ENCODE measurements at places on chromosomes 6 and 20.

- peak; percentile 77 for DNase-seq
Measured at GRCh38 chr6:3748208-3749066, 3.1 kb downstream of the PXDC1 start.

DNA sequence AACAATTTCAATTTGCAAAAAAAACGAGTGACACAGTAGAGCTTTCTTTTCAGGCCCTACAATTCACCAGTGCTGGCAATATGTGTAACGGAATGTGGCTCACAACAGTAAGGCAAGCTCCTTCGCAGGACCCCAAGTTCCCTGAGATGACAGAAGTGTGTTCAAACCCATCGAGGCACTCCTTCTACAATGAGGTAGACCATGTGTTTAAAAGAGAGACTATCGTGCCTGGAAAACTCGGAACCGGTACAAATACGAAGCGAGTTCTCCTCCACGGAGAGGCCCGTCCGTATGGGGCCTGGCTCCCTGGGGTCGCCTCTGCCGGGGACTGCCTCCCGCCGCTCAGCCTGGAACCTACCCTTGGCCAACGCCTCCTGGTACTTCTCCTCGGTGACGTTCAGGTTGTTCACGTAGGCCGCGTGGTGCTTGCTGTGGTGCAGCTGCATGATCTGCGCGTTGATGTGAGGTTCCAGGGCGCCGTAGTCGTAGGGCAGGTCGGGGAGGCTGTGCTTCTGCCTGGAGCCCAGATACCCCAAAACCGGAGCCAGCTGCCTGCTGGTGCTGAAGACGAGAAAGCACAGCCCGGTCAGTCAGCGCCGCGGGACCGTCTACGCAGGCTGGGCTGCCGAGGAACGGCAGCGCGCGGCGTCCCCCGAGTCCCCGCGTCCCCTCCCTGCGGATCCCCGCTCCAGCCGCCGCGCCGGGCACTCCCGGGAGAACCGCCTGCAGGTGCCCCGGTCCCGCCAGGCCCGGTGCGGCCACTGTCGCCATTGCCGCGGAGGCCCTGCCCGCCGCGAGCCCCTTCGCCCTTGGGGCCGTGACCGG is 526 bp downstream of the SOD2 start:
- DNase-seq = peak; percentile 44

GRCh38 chr6:97630604-97631003 is 347.6 kb upstream of the MMS22L start:
- DNase-seq = peak; percentile 47

DNA sequence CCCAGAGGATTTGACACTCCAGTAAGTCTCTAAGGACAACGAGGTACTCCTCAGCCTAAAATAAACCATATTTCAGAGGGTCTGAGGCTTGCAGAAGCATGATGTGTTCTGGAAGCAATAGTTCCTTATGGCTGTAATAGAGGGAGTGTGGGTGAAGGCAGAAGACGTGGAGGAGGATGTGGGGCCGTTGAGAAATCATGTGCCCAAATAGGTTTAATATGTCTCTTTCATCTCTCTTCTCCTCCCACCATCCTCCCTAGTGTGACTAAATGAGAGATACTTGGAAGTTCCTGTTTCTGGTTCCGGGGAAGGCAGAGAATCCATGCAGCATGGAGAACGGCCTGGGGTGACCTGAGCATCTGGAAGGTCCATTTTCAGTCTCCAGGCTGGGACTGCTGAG is 174.0 kb upstream of the RSPO3 start:
- no peak for DNase-seq

DNA sequence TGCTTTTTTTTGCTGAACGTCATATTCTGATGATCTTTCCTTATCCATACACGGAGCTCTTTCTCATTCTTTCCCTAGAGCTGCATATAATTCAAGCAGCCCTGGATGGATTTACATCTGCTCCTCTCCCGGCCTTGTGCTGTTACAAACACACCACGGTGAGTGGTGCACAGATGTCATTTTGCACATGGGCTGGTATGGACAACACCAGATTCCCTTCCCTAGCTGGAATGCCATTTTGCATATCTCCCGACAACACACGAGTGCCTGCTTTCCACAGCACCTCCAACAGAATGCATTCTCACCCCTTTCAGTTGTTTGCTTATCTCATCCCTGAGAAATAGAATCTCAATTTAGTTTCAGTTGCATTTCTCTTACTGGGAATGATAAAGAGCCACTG is 69.5 kb upstream of the AFDN start:
- DNase-seq = no peak

DNA sequence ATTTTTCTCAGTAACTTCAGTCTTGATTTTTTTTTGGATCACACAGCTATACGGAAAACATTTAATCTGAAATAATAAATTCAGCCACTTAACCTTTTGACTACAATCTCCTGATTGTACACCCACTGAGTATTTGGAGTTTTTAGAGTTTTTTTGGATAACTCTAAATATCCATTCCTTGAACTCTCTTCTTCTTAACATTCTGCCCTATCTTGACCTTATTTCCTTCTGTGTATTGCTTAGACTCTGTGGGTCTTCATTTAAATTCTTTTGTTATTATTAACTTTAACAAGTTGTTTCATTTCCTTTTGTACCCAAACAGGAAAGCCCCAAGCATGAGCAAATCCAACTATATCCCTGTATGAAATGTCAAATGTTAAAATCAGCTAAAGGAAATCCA is 170.2 kb upstream of the PTCHD4 start:
- DNase-seq = no peak

GRCh38 chr20:52410182-52410647 is 218.6 kb upstream of the ZFP64 start:
- DNase-seq = no peak

DNA sequence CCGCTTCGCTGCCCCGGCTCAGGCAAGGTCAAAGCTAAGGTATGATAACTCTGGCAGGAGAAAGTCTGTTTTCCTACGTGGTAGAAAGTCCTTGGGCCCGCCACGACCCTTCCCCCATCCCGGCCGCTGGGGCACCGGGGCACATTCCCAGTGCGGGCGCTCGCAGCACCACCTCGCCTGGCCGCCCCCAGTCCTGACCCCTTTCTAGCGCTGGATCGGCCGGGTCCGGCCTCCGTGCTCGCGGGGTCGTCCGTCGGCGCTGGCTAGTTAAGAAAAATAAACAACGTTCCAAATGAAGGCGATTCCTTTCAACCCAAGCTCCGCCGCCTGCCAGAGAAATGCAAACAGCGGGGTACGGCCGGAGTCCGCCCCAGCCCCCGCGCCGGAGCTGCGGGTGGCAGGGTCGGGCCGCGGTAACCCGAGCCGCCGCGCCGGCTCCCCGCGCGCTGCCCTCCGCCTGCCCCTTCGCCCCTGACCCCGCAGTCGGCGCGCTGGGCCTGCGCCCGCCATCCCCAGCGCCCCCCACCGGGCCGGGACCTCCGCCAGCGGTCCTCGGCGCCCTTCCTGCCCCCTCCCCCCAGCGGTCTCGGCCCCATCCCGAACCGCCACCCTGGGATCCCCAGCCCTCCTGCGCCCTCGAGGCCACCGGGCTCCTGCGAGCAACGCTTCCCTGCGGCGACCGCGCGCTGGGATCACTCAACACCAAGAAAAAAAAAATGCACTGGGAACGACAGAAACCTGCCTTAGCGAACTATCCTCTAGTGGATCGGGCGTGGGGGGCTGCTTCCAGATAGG is 37.6 kb downstream of the NCR2 start:
- DNase-seq = peak; percentile 26

DNA sequence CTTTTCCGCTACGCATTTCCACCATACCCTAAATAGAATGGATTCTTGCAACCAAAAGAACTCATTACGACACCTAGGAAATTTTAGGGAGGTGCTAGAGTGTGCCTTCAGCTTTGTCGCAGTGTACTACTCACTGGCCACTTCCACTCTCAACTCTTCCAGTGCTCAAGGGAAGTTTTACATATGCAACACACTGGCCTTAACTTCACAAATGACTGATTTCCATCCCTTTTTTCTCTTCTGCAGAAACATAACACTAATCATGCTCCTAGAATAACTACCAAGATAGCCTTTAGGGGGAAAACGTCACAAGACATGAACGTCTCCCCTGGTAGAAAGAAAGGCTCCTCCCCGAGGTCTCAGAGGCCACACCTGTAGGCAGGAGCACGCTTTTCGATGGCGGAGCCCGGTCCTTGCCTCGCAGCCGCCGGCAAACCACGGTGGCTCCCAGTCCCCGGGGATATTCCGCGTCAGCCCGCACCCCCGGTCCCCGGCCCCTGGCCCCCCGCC is 584 bp downstream of the LYRM4 start:
- DNase-seq = peak; percentile 48

- DNase-seq = no peak
Measured at GRCh38 chr6:138728662-138729061, 44.9 kb upstream of the CCDC28A start.

GRCh38 chr20:54044156-54044555 is 26.2 kb downstream of the BCAS1 start:
- DNase-seq = peak; percentile 24

- DNase-seq = no peak
Measured at GRCh38 chr6:47286301-47286700, 23.4 kb downstream of the TNFRSF21 start.

- no peak for DNase-seq
Measured at GRCh38 chr6:18207949-18208348, 52.7 kb downstream of the KDM1B start.

GRCh38 chr20:8388707-8389106 is 256.6 kb downstream of the PLCB1 start:
- DNase-seq = peak; percentile 28

DNA sequence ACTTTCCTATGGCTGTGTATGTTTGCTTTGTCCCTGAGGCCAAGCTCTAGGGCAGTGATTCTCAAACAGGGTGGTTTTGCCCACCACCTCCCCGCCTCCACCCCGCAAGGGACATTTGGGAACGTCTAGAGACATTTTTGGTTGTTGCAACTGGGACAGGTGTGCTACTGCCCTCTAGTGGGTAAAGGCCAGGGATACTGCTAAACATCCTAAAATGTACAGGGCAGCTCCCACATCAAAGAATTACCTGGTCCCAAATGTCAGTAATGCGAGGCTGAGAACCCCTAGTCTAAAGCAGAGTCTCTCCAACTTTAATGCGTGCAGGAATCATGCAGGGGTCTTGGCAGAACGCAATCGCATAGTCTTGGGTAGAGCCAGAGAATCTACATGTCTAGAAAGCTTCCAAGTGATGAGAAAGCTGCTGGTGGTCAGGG is 5.1 kb downstream of the KCNS1 start:
- peak; percentile 52 for DNase-seq

- no peak for DNase-seq
Measured at GRCh38 chr20:46559001-46559400, 8.5 kb upstream of the OCSTAMP start.

DNA sequence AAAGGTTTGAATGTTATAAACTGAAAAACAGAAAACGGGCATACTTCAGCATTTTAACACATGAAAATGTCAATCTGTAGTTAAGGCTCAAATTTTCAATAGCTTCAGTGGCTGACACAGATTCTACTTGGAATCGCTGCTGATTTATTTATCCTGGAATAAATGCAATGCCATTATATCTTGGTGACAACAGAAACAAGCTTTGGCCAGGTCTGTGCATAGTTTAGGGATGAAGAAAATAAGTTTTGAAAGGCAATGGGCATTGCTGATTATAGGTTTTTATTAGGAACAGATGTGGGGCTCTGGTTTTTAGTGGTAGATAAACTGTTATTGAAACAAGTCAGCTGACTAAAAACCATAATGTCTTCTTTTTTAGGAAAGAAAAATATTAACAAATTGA is 96.8 kb upstream of the SOX4 start:
- DNase-seq = no peak

DNA sequence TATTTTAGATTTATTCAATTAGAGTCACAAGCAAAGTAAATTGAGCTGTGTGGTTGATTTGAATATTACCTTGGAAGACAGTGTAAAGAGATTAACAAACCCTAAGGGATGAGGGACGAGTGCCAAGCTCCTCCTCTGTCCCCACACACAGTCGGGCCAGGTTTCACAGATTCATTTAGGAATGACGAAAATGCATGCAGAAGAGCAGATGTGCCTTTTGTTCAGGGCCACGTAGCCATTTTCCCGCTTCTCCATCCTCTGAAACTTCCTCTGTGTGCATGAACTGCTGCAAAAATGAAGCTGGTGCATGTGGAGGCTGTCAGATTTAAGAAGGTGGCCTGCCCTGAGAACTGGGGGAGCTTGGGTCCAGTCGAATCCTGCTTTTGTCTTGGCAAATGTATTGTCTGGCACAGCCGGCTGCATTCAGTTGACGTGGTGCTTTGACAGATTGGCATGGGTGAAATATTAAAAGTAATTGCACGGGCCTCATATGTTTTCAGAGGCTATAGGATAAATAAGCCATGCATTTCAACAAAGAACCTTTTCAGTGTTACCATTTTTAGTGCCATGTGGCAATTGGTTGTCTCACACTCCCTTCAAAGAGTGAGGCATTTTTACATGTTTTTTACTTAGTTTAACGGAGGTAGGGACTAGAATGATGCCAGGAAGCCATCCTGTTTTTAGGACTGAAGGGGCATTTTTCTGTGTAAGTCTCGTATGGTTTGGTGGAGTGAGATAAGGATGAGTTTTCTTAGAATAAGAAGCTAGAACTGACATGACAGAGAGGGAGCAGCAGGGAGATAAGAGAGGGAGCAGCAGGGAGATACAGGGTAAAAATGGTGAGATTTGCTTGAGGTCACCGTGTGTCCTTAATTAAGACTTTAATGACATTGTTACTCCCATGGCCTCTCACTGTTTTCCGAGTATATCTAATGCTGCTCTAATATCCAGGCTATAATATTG is 361.1 kb downstream of the NRN1 start:
- DNase-seq = no peak

DNA sequence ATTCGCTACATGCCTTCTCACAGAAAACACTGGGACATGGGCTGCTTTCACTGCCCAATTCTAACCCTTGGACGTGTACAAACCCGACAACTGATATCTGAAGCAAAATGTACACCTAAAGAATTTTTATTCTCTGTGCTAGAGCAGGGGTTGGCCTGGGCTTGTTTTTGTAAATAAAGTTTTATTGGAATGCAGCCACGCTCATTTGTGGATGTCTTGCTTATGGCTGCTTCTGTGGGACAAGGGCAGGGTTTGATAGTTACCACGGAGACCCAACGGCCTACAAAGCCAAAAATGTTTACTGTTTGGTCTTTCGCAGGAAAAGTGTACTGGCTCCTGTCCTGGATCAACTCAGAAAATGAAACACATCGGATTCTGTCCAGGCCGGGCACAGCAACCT is 58.1 kb upstream of the APCDD1L start:
- no peak for DNase-seq

- DNase-seq = no peak
Measured at GRCh38 chr6:126300126-126300525, 39.8 kb upstream of the CENPW start.

DNA sequence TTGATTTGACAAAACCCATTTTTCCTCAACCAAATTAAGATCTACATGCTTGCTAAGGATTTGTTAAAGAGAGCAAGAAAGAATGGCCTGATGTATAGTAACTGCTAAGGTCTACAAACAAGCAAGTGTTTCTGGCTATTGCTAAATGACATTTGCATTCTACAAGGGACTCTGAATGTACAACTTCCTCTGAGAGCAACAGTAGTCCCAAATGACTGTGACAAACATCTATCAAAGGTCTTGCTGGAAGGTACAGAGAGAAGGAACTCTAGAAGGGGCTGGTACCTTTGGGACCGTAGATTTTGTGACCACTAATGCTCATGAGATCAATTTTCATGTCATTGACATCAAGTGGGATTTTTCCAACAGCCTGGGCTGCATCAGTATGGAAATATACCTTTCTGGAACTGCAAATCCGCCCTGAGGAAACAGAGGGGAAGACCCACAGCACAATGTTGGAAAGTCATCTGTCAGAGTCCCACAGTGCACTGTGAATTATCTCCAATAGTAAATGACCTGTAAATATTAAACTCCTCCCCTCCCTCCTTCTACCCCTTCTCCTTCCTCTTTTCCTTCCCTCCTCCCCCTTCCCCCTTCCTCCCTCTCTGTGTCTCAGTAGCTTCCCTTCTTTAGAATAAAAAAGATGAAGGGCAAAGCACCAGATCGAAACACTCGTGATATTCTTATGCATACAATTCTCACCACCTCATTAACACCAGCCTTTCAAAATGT is 15.9 kb upstream of the CPNE1 start:
- no peak for DNase-seq
